ENCODE measurements at places on chromosomes 12 and 14.

GRCh38 chr12:1811281-1811947 lies 9.0 kb upstream of the LRTM2 start:
- no peak for DNase-seq

- DNase-seq, result no peak
These were observed 5.3 kb downstream of the SPRYD3 start for GRCh38 chr12:53073881-53074280.

DNA sequence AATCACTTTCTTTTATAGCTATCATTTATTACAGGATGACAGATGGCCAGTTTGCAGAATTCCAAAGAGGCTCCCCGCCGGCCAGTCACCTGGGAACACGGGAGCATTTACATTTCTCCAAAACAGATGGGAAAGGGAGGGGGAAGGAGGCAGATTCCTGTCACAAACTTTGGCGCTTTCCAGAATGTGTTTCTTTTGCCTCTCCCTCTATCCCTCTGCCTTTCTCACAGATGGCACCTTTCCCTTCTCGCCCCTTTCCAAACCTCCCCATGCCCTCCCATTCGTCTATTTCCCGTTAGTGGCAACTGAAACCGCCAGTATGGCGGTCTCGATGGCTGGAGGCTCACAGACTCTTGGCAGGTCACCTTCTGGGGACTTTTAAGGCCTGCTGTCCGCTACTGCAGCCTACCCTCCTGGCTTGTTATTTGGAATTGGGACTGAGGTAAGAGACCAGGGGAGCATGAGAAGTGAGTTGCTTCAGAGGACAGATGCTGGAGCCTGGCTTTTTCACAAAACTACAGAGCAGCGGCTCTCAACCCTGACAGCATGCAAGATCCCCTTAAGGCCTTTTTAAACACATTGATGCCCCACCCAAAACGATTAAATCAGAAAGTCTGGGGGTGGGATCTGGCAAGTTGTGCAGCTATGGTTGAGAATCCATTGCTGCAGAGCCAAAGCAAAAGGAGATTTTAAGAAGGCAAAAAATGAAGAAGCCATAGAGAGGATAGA lies 161.5 kb upstream of the VASH1 start:
- no peak for DNase-seq

DNA sequence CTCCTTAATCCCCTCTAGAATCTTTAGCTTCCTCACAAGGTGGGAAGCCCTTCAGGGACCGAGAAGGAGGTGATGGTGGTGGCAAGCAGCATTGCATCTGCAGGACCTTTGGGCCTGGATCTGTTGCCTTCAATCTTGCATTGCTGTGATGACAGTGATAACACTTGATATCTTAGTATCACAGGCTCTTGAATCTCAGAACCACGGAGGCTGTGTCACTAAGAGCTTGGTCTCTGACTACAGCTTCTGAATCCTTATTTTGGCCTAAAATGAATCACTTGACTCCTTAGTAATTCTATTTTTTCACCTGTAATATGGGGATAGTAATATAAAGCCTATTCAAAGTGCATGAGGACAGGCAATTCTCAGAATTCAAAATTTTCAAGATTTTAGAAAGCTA lies 8.9 kb upstream of the AMN1 start:
- DNase-seq, result no peak

GRCh38 chr12:105419606-105420005 lies 89.1 kb downstream of the C12orf75 start:
- no peak for DNase-seq

GRCh38 chr14:91158091-91158790 lies 44.4 kb downstream of the DGLUCY start:
- no peak for DNase-seq

- DNase-seq, result no peak
These were observed 9.9 kb downstream of the ZNF410 start for GRCh38 chr14:73896521-73896920.

DNA sequence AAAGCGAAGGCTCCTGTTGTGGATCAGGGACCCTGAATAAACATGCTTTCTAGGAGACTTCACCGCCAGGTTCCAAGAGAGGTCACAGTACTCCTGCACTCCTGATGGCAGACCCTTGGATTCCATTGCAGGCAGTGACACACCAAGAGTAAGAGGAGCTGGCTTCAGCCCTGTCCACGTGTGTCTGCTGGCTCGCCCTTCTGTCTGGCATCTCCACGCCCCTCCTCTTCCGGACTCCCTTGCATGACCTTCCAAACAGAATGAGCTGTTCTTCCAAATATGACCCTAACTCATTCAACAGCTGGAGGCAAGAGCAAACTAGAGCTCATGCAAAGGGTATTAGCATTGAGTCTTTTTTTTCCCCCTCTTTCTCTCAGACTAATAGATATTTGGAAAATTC lies 233.0 kb upstream of the PLEKHG7 start:
- no peak for DNase-seq

DNA sequence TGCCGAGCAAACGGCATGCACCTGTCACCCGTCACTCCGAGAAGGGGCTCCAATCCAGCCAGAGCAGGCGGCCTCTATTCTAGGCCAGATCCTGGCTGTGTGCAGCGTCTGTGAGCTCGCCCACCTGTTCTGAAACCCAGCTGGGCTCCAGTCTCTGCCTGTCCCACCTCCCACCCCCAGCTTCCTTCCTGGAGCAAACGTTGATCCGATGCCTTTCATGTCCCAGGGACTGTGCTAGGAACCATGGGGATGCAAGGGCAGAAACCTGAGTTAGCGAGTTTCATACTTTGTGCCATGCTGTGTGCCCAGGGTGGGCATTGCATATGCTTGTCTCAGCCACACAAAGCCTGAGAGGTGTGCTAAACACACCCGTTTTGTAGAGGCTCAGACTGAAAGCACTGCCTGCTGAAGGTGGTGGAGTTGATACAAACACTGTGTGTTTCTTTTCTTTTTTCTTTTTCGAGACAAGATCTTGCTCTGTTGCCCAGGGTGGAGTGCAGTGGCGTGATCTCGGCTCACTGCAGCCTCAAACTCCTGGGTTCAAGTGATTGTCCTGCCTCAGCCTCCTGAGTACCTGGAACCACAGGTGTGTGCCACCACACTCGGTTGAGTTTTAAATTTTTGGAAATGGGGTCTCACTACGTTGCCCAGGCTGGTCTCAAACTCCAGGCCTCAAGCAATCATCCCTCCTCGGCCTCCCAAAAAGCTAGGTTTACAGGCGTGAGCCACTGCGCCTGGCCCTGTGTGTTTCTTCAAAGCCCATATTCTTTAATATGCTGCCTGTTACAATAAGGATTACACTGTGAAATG lies 84.1 kb upstream of the MED13L start:
- DNase-seq, result no peak

DNA sequence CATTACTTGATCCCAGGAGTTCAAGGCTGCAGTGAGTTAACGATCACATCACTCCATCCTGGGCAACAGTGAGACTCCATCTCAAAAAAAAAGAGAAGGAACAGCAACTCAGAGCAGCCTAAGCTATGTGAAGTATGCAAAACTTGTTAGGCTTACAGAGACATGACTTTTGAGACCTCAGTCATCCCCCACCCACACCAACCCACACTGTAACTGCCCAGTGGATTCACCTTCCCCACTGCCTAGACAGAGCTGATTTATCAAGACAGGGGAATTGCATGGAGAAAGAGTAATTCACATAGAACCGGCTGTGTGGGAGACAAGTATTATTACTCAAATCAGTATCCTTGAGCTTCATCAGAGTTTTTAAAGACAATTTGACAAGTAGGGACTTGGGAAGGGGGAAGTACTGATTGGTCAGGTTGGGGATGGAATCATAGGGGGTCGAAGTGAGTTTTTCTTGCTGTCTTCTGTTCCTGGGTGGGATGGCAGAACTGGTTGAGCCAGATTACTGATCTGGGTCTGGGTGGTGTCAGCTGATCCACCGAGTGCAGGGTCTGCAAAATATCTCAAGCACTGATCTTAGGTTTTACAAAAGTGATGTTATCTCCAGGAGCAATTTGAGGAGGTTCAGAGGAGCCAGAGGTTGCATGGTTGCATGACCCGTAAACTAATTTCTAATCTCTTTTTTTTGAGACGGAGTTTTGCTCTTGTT lies 6.2 kb upstream of the WDR89 start:
- DNase-seq, result no peak
